ENCODE measurements at places on chromosomes 12 and 14.

DNA sequence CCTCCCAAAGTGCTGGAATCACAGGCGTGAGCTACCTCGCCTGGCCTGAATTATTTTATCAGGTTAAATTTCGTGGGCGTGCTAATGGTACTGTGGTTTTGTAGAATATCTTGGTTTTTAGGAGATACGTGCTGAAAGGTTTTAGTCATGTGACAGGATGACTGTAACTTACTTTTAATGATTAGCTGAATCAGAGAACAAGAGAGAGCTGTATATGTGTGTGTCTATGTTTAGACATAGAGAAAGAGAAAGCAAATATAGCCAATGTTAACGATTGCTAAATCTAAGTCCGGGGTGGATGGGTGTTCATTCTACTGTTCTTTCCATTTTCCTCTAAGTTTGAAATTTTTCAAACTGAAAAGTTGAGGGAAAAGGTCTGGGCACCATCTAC, 9.2 kb upstream of the PNMA1 start:
- no peak for DNase-seq

GRCh38 chr14:84453307-84453950, 1076.5 kb upstream of the FLRT2 start:
- DNase-seq, result no peak

DNA sequence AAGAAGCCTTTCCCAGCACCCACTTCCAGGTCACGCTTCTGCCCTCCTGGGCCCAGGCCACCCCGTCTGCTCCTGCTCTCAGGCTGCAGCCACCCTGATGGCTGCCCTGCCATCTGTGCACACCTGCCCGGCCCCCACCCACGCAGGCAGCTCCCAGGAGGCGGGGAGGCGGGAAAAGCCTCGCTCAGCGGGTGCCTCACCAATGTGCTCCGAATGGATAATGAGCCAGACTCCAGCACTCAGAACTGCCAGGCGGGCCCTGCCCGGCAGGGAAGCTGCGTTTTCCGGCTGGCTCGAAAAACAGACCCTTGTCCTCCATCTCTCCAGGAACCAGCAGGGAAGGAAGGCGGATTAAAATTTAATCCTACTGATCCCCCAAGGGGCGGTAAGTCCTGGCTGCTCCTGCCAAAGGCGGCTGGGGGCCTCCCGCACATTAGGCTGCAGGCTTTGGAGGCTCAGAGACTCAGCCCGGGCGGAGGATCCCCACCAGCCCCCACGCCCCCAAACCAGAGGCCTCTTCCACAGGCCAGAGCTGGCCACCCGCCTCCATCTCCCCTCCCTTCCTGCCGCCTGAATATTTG, 104.0 kb downstream of the NCOR2 start:
- DNase-seq, result no peak

DNA sequence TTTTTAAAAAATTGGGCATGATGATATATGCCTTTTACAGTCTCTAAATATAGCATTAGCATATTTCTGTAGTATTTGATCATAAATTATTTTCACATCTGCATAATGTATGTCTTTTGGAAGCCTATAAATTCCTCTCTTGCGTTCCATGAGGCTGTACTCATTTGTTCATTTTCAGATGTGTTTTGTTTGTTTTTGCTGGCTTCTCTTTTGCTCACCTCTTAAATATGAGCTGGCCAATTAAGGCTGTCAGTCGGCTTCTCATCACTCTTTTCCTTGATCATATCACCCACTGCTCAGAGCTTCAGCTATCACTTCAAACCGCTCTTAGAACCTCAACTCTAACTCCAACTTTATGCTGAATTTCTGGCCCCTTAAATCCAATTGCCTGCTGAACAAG, 6.6 kb downstream of the TMEM263 start:
- DNase-seq, result no peak

DNA sequence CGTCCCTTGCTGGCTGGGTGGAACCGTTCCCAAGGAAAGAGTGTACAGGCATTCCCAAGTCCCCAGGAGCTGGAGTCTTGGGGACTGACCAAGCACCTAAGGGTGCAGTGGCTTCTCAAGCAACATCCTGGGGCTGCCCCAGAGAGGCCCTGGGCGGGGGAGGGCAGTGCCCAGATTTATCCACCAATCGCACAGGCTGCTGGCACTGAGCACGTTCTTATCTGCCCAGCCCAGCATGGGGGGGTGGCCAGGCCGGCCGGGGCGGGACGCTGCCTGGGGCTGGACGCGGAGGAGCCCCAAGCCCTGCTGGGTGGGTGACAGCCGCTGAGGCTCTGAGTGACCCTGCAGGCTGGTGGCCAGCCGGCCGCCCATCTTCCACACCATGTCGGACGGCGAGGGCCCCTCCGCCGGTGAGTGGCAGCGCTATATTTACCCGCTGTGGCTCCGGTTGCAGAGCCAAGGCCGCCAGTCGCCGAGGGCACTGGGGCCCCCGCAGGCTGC, 53.4 kb downstream of the CYP46A1 start:
- no peak for DNase-seq

DNA sequence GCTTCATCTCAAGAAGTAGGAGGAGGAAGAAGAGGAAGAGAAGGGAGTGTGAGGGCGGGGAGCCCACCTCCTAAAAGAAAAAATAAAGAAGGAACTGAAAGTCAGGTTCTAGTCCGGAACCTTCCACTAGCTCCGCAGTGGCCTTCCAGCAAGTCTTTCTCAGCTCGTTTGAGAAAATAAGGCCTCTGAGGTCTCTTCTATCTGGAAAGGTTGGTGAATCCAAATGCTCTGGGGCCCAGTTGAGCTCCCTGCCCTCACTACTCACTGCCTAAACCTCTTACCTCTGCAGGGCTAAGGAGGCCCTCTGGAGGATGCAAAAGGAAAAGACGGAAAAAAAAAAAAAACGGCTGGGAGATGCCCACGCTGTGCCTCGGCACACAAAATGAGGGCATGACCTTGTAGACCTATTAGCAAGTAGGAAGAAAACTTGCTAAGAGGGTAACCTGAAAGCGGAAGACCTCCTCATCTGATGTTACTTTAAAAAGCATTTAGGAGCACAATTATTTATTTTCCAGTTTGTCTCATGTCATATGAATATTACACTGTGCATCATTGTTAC, 35.9 kb downstream of the FBLN5 start:
- peak; percentile 69 for DNase-seq

DNA sequence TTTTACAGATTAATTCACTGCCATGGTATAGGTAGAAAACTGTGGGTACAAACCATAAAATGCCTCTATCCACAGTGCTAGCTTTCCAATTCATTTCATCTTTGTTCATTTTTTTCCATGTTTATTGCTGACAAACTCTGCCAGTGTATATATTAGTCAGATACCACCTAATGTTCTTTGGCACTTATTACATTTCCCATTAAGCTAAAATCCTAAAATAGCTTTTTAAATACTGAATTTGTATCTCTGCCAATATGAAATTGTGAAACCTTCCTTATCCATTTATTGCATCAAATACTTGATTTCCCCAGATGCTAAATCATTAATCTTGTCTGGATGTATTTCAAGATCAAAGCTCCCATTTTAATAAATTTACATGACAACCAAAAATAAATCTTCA, 150.1 kb upstream of the FSCB start:
- no peak for DNase-seq
